ENCODE measurements at places on chromosomes 4 and X.

GRCh38 chrX:106955004-106955772 lies 35.0 kb downstream of the CLDN2 start:
- H3K4me1 ChIP-seq = no peaks in the 10 kb centered on the region
- no peak overlapping the region for H3K4me3 ChIP-seq
- no peaks in the 10 kb centered on the region for H3K36me3 ChIP-seq
- H3K27me3 ChIP-seq = no peaks in the 10 kb centered on the region

DNA sequence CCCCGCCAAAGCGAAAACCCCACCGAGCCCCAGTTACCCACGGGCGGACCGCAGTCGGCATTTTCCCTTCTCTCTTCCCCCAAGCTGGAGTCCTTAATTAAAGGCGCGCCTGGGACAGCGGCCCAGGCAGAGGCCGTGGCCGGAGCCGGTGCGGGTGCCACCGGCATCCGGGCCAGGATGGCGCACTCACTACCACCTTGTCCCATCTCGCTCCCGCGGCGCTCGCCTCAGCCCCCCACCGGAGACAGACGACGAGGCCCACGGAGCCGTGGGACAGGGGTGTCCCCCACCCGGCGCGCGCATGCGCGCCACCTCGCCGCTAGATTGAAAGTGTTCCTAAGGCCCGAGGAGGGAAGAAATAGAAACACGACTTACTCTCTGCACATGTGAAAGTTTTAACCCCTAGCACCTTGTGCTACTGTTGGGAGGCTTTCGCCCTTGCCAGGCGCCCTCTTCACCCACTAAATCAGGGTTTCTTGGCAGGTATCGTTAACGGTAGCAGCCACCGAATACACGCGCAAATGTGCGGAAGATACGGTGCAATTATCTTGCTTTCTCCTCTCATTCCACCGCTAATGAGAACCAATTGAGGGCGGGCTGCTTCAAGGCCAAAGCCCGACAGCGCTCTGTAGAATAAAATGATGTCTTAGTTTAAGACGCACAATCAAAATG lies 64.3 kb upstream of the CCDC160 start:
- H3K36me3 ChIP-seq = peaks cover 45% of the 10 kb centered on the region
- peak overlapping the region; percentile 99 for H3K27ac ChIP-seq
- H3K27me3 ChIP-seq = no peaks in the 10 kb centered on the region
- H3K4me3 ChIP-seq = peak overlapping the region; percentile 73
- H3K4me1 ChIP-seq = peaks cover 39% of the 10 kb centered on the region
- peak; percentile 71 for DNase-seq

DNA sequence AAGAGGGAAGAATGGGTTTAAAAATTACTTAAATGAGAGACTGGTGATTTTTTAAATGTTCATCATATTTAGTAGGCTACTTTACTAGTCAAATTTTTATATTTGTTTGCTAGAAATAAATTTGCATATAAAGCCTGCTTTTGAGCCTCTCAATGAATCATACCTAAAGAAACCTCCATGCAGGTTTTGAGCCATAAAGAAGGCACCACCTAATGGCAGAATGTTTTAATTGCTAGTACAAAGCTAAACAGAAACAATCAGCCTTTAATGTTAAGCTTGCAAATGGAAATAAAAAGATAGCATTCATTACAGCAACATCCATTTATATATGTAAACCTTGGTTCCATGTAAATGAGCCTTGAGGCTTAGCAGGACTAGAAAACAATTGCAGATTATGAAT lies 989.7 kb downstream of the CCSER1 start:
- no peak overlapping the region for H3K27ac ChIP-seq
- DNase-seq = no peak

GRCh38 chr4:23945451-23946017 lies 55.7 kb upstream of the PPARGC1A start:
- no peak overlapping the region for H3K27ac ChIP-seq
- no peaks in the 10 kb centered on the region for H3K27me3 ChIP-seq
- DNase-seq = no peak
- no peaks in the 10 kb centered on the region for H3K36me3 ChIP-seq
- H3K4me3 ChIP-seq = no peak overlapping the region

DNA sequence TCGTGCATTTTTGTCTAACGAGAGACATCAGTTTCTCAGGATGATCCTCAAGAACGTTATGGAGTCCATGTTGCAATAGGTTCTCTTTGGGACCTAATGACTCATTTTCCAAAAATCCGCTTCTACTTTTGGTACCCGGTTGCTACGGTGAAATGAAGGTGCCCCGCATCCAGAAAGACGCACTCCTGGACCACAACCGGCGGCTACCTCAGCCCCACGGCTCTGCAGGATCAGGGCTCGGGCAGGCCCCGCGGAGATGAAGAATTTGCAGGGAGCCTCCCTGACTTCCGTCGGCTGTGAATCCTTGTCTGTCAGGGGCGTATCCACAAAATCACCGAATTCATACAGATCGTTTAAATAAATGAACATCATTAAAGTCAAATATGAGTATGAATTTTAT lies 15.6 kb downstream of the GTPBP6 start:
- no peaks in the 10 kb centered on the region for H3K27me3 ChIP-seq
- H3K36me3 ChIP-seq = peaks cover 74% of the 10 kb centered on the region
- H3K4me3 ChIP-seq = no peak overlapping the region
- DNase-seq = no peak
- H3K4me1 ChIP-seq = no peaks in the 10 kb centered on the region

GRCh38 chr4:15149839-15150592 lies 147.7 kb downstream of the CPEB2 start:
- H3K27ac ChIP-seq = no peak overlapping the region
- no peaks in the 10 kb centered on the region for H3K36me3 ChIP-seq
- no peaks in the 10 kb centered on the region for H3K27me3 ChIP-seq

DNA sequence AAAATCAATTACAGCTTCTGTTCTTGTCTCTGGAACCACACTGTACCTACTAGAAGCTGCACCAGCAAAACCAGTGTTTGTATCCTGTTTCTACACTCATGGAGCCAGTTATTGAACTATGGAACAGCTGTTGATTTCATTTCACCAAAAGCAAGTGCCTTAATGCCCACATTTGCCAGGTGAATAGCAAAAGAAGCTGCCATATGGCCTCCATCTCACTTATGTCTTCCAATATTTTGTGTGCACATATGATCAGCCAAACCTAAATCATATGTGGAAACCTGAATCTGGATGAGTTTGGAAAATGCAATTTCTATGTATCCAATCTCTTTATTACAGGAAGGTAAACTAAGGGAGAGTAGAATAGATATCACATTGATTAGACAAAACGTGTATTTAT lies 415.8 kb upstream of the GRID2 start:
- H3K27me3 ChIP-seq = no peaks in the 10 kb centered on the region
- no peaks in the 10 kb centered on the region for H3K4me1 ChIP-seq
- no peak for DNase-seq
- no peak overlapping the region for H3K4me3 ChIP-seq
- H3K36me3 ChIP-seq = no peaks in the 10 kb centered on the region

DNA sequence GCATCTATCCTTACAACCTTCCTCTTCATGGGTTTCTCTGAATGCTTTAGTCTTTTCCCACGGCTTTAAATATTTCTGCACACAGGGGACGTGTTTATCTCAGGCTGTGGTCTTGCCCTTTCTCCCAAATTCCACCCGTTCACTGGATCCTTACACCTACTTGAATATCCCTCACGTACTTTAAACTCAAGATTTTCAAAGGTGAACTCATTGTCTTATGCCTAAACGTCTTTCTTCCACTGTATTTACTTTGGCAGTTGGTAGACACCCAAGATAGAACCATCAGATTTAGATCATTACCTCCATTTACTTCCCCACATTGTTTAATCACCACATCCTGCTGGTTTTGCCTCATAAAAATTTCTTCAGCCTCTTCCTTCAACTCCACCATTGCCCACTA lies 269.2 kb downstream of the CBLL2 start:
- H3K27me3 ChIP-seq = no peaks in the 10 kb centered on the region
- no peak for DNase-seq
- H3K4me1 ChIP-seq = no peaks in the 10 kb centered on the region
- H3K4me3 ChIP-seq = no peak overlapping the region

GRCh38 chrX:150692831-150693724 lies at the start of gene MTMR1:
Gene MTMR1 (plus strand): TSS chrX:150693396. CDS start chrX:150693531, 135 bp downstream.
- peak within 1 kb of the TSS; percentile 99 for H3K27ac ChIP-seq
- H3K36me3 ChIP-seq = peaks cover 15% of the 10 kb centered on the region
- H3K27me3 ChIP-seq = no peaks in the 10 kb centered on the region
- H3K4me1 ChIP-seq = peaks cover 82% of the 10 kb centered on the region
- H3K4me3 ChIP-seq = peak within 1 kb of the TSS; percentile 38

DNA sequence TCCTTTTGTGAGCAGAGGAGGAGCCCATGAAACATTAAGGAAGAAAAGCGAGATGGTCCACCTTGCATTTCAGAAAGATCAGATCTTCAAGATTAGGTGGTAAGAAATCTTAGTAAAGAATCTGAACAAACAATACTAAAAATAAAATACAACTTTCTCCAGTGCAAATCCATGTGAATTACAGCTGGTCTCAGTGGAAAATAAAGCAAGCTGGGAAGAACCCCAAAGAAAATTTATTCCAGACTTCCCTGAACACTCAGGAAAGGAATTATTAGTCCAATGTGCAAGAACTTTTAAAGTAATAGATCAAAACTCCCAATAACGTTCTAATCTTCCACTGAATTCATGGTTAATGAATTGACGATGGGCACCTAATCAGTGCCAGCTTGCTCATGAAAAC lies 37.3 kb upstream of the C1QTNF7 start:
- DNase-seq = no peak
- H3K4me1 ChIP-seq = no peaks in the 10 kb centered on the region
- H3K27me3 ChIP-seq = no peaks in the 10 kb centered on the region
- H3K36me3 ChIP-seq = no peaks in the 10 kb centered on the region
- H3K4me3 ChIP-seq = no peak overlapping the region

GRCh38 chrX:10483191-10483831 lies 137.1 kb downstream of the MID1 start:
- no peaks in the 10 kb centered on the region for H3K27me3 ChIP-seq
- H3K4me3 ChIP-seq = no peak overlapping the region

GRCh38 chrX:40272776-40273175 lies 175.0 kb upstream of the BCOR start:
- H3K4me3 ChIP-seq = no peak overlapping the region
- no peaks in the 10 kb centered on the region for H3K27me3 ChIP-seq
- H3K36me3 ChIP-seq = no peaks in the 10 kb centered on the region
- H3K27ac ChIP-seq = no peak overlapping the region

- H3K36me3 ChIP-seq = no peaks in the 10 kb centered on the region
- no peaks in the 10 kb centered on the region for H3K27me3 ChIP-seq
- H3K27ac ChIP-seq = peak overlapping the region; percentile 55
- H3K4me1 ChIP-seq = peaks cover 30% of the 10 kb centered on the region
- no peak for DNase-seq
Observed at GRCh38 chr4:87423317-87424098, 1.1 kb downstream of the NUDT9 start.

DNA sequence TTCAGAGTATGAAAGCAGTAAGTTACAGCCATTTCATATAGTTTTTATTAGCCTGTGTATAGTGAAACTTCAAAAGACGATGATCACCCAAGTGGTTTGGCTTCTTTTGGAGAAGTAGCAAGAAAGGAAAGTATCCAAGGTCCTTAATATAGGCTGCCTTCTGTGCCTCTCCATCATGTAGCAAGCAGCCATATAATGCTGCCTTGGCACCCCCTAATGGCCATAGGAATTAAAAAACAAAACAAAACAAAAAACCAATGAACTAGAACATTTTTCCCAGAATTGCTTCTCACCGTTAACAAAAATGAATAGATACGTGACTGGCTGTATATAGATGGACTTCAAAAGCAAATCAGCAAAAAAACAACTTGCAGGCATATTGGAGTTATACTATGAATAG lies 18.9 kb downstream of the LAMP2 start:
- no peaks in the 10 kb centered on the region for H3K4me1 ChIP-seq
- no peak overlapping the region for H3K27ac ChIP-seq
- H3K4me3 ChIP-seq = no peak overlapping the region
- H3K27me3 ChIP-seq = no peaks in the 10 kb centered on the region
- H3K36me3 ChIP-seq = peaks cover 44% of the 10 kb centered on the region

DNA sequence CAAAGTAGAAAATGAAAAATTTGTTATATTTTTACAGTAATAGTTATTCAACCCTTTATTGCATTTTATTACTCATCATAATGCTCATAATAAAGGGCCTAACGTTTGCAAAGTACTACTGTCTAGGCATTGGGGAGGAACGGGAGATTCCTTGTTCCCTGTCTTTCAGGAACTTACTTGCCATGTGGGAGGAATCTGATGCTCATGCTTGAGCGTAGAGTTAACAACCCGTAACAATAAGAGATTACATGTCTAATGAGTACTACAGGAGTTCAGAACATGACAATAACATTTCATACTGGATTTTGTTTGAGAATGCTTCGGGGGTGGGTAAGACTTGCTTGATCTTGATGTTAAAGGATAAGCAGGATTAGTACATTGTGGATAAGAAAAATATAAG lies 2.9 kb downstream of the CCSER1 start:
- H3K27me3 ChIP-seq = no peaks in the 10 kb centered on the region
- H3K27ac ChIP-seq = no peak overlapping the region
- H3K4me3 ChIP-seq = no peak overlapping the region
- no peaks in the 10 kb centered on the region for H3K4me1 ChIP-seq
- H3K36me3 ChIP-seq = no peaks in the 10 kb centered on the region

DNA sequence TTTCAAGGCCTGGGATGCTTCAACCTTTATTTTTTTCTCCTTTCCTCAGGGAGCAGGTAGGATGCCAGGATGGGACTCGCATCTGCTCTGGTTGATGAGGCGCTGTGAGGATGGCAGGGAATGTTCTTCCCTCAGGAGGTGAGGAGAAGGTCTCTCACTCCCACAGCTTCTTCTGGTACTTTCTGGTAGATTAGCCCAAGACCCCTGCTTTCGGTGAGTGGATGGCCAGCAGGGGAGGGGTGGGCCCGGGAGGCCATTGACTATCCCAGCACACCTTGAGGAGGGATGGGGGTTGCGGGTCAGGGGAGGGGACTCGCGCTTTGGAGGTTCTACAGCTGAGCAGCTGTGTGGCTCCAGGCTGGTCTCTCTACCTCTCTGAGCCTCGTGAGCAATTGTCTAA lies 14.8 kb downstream of the CYTL1 start:
- H3K36me3 ChIP-seq = no peaks in the 10 kb centered on the region
- no peaks in the 10 kb centered on the region for H3K27me3 ChIP-seq
- no peak overlapping the region for H3K4me3 ChIP-seq
- no peak for DNase-seq
- no peaks in the 10 kb centered on the region for H3K4me1 ChIP-seq

DNA sequence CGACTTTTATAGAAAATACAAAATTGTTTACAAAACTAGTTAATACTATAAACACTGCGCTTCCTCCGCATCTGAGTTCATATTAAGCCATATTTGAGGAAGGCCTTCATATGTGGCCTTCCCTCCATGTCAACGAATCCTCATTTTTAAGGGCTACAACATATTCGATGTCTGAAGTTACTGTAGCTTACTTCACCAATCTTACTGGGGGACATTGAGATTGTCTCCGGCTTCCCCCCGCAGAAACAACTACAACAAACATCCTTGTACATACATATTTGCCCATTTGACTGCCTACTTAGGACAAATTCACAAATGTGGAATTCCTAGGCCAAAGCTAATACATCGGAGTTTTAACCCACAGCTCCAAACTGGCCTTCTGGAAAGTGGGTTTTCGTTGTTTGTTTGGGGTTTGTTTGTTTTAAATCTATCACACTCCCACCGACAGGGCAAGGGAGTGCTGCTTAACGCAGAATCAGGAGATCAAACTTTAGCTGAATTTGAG lies 581 bp upstream of the FAM114A1 start:
- no peaks in the 10 kb centered on the region for H3K36me3 ChIP-seq
- DNase-seq = no peak
- no peak overlapping the region for H3K4me3 ChIP-seq
- no peaks in the 10 kb centered on the region for H3K4me1 ChIP-seq
- H3K27ac ChIP-seq = no peak overlapping the region

GRCh38 chrX:4670606-4671005 lies 957.2 kb upstream of the PRKX start:
- no peak overlapping the region for H3K4me3 ChIP-seq
- DNase-seq = no peak
- no peak overlapping the region for H3K27ac ChIP-seq
